Breast epithelium (tissue), 4 donors: ENCODE measurements at places on chromosomes 7 and 10. TPM values are rescaled to one million over a fixed set of nuclear protein-coding genes. Genes with fewer than 3 reads are reported as not detected.
A peak's percentile ranks its signal among the peaks of the same experiment; 100 is the strongest.

DNA sequence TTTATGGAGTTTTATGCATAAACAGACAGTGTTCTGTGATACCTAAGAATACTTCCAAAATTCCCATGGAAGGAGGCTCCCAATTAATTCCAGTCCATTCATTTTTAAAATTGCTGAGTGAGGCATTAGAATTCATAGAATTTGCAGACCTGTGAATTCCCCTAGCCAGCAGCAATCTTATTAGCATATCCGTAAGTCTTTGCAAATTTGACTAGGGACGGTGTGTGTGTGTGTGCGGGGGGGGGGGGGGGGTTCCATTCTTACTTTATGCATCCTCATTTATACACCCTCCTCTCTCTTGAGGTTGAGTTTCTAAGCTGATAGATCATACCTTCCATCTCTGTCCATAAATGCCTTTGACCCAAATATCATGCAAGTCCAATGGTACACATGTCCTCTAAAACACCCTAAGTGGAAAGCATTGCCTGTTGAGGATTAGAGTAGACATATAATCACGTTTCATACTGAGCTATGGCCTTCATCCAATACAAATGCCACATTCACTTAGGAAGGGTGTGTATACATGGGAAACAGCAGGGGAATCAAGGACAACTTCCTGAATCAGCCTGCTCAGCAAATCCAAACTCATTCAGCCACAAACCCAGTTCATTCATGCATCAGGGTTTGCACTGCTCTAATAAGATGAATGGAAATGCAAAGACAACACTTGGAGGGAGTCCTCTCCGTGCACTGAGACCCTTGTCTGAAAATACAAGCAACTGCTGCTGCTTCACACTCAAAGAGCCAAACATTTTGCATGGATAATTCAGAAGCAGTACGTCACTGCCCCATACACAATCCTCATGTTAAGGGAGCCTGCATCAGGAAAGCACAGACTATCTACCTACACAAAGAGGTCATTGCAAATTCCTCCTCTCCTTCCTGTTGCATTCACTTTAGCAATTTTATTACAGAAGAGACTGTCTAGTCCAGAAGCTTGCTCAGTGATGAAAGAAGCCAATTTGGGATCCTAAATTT, 350.8 kb downstream of the KCNMA1 start:
- no peaks in the 10 kb centered on the region for H3K27me3 ChIP-seq
- H3K36me3 ChIP-seq: no peaks in the 10 kb centered on the region
- no peak for DNase-seq
- H3K27ac ChIP-seq: no peak overlapping the region
- H3K4me1 ChIP-seq: no peaks in the 10 kb centered on the region
- no peak overlapping the region for H3K4me3 ChIP-seq

DNA sequence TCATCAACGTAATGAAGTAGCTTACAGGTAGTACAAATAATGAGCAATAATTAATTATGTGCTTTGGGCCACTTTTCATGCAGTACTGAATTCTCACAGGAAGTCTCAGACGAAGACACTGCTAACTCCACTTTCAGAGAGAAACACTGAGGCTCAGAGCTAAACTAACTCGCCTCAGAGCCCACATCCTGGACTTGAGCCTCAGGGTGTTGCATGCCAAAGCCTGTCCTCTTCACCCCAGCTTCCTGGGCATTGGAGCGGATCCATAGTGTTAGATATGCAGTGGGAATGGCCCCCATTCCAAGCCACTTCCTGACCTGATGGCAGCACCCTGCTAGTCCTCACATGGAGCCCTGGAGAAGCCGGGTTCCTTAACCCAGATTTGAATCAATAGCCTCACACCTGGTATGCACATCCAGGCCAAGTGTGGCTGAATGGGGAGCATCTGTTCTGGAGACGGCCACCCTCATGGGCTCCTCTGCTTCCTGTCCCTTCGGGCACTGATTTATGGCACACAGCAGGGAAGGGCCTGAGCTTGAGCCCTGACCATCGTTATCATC, 265.1 kb upstream of the ZNF32 start:
- no peaks in the 10 kb centered on the region for H3K36me3 ChIP-seq
- no peak overlapping the region for H3K4me3 ChIP-seq
- DNase-seq: no peak
- H3K27ac ChIP-seq: no peak overlapping the region

DNA sequence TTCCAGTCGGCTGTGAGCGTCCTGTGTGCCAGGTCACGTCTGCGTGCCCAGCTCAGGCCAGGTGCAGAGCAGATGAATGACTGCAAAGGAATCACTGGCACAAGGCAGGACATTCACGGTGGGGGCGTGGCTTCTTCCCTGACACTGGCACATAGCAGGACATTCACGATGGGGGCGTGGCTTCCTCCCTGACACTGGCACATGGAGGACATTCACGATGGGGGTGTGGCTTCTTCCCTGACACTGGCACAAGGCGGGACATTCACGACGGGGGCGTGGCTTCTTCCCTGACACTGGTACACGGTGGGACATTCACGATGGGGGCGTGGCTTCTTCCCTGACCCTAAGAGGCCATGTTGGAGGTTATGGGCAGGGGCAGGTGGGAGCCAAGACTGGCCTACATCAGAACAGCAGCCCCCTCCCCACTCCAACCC, 64.3 kb downstream of the MYL10 start:
- H3K4me3 ChIP-seq: no peak overlapping the region
- H3K27ac ChIP-seq: no peak overlapping the region
- no peak for DNase-seq
- H3K4me1 ChIP-seq: no peaks in the 10 kb centered on the region

CYP3A5 gene
- total RNA-seq: 8.5 TPM

- H3K27me3 ChIP-seq: no peaks in the 10 kb centered on the region
- peak overlapping the region; percentile 86 for H3K27ac ChIP-seq
- H3K4me3 ChIP-seq: no peak overlapping the region
- H3K36me3 ChIP-seq: peaks cover 4% of the 10 kb centered on the region
- peaks cover 15% of the 10 kb centered on the region for H3K4me1 ChIP-seq
Observed at GRCh38 chr7:44767912-44768627, 19.4 kb downstream of the ZMIZ2 start.

LRRC61 gene
- 23.4 TPM for total RNA-seq

HMX2 gene
- not detected for total RNA-seq

GRCh38 chr10:96254976-96255375, 16.4 kb downstream of the BLNK start:
- H3K27ac ChIP-seq: no peak overlapping the region
- no peak for DNase-seq
- no peaks in the 10 kb centered on the region for H3K4me1 ChIP-seq
- no peaks in the 10 kb centered on the region for H3K36me3 ChIP-seq
- no peak overlapping the region for H3K4me3 ChIP-seq

DNA sequence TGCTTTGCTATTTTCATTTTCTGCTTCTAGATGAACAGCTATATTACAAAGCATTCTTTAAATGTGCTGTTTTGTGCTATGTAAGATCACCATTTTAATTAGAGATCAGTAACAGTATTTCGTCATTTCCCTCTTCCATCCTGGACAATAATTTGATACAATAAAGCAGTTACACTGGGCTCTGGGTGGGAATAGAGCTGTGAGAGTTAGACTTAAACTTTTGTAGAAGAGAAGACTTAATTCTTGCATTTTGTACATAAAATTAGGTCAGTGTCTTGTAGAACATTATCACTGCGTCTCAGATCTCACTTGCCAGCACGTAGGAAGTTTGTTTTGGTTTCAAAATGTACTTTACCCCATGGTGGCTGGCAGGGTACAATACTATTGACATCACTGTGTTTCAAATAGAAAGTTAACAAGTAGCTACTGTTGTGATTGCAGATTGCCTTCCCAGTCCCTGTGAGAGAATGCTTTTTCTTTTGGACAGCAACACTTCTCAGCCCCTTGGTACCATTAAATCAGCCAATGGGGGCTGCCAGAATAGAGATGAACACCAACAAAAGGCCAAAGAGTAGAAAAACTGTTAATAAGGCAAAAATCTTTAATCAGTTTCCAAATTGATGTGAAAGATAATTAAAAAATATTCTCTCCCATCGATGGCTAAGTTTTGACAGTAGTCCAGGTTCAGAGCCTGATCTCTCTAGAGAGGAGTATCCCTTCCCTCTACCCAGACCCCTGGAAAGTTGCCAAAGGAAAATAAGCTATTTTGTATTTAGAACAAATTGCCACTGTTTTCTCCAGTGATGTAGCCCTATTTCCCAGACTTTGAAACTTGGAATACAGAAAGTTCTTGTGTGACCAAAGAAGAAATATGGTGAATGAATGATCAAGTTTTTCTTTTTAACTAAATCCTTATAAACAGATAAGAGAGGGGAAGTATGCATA, 35.1 kb downstream of the SMNDC1 start:
- H3K27me3 ChIP-seq: no peaks in the 10 kb centered on the region
- peak overlapping the region; percentile 81 for H3K27ac ChIP-seq
- H3K4me3 ChIP-seq: peak overlapping the region; percentile 26
- H3K36me3 ChIP-seq: no peaks in the 10 kb centered on the region
- no peaks in the 10 kb centered on the region for H3K4me1 ChIP-seq
- no peak for DNase-seq

GRCh38 chr7:76392531-76393115, 16.9 kb downstream of the SSC4D start:
- H3K4me1 ChIP-seq: no peaks in the 10 kb centered on the region
- H3K27me3 ChIP-seq: no peaks in the 10 kb centered on the region
- peak overlapping the region; percentile 83 for H3K27ac ChIP-seq
- H3K4me3 ChIP-seq: peak overlapping the region; percentile 58

GRCh38 chr10:111785921-111786320, 397.6 kb downstream of the GPAM start:
- no peak overlapping the region for H3K27ac ChIP-seq
- no peaks in the 10 kb centered on the region for H3K27me3 ChIP-seq
- no peaks in the 10 kb centered on the region for H3K36me3 ChIP-seq
- no peak overlapping the region for H3K4me3 ChIP-seq

DNA sequence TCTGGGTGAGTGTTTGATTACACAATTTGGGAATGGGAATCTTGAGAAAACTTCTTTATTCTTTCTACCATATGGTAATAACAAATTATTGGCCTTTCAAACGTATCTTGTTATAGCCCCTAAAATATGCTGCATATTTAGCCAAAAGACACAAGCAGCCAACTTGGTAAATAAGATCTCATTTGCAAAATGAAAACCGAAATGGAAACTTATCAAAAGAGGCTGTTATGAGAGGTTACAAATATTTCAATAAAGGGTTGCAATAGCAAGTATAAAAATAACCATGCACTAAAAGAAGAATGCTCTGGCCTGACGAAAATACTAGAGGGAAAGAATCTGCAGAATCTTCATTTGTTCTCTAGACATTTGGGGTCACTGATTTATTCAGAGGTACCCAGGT, 259.5 kb upstream of the LRRN3 start:
- no peak overlapping the region for H3K4me3 ChIP-seq
- H3K27me3 ChIP-seq: no peaks in the 10 kb centered on the region
- no peak overlapping the region for H3K27ac ChIP-seq
- DNase-seq: no peak

DNA sequence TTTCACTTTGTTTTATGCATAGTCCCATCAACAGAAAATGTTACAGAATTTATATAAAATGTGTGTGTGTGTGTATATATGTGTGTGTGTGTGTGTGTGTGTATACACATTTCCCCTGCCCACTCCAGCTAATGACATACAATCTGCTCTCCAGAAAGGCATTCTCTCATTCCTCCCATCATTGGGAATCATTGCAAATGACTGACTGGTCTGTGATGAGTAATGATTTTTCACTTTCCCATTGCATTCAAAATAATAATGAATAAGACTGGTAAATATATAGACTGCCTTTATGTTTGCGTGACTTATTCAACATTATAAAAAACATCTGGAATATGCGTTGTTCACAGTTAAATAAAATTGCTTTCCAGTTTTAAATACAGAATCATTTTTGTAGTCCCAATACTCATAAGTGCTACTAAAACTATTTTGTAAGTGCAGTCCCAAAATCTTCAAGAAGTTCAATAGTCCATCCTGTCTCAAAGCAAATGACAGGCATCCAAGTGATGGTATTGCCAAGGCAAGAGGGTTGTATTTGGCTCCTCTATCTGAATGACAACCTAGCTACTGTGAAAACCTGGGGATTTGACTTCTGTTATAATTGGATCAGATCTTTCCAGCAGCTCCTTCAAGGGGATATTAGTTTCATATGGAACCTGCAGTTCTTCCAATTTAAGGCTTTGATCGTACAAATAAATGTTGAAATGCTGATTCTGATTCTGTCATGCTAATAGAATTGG, 150.9 kb downstream of the POLR1F start:
- H3K4me3 ChIP-seq: no peak overlapping the region
- DNase-seq: no peak
- no peaks in the 10 kb centered on the region for H3K27me3 ChIP-seq
- no peaks in the 10 kb centered on the region for H3K36me3 ChIP-seq
